Posterior vena cava (tissue), 2 donors: ENCODE measurements at places on chromosomes 2 and 18.

- no peak for DNase-seq
These were observed 31.0 kb downstream of the CELF4 start for GRCh38 chr18:37534627-37535026.

DNA sequence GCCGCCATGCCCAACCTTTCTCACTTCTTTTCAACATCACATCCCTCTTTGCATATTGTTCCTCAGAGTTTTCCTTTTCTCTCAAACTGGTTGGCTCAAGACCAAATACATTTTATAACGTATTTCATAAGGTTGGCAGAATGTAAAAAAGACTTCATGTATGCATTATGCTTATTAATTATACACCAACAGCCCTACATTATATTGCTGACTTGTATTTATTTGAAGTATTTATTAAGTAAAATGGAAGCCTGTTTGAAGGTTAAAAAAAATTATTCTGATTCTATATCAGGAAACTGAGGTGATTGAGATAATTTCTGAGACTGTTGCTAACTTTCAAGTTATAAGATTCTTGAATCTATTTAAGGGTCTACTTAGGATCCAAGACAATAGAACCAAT is 208.0 kb upstream of the KCNH7 start:
- no peak for DNase-seq

DNA sequence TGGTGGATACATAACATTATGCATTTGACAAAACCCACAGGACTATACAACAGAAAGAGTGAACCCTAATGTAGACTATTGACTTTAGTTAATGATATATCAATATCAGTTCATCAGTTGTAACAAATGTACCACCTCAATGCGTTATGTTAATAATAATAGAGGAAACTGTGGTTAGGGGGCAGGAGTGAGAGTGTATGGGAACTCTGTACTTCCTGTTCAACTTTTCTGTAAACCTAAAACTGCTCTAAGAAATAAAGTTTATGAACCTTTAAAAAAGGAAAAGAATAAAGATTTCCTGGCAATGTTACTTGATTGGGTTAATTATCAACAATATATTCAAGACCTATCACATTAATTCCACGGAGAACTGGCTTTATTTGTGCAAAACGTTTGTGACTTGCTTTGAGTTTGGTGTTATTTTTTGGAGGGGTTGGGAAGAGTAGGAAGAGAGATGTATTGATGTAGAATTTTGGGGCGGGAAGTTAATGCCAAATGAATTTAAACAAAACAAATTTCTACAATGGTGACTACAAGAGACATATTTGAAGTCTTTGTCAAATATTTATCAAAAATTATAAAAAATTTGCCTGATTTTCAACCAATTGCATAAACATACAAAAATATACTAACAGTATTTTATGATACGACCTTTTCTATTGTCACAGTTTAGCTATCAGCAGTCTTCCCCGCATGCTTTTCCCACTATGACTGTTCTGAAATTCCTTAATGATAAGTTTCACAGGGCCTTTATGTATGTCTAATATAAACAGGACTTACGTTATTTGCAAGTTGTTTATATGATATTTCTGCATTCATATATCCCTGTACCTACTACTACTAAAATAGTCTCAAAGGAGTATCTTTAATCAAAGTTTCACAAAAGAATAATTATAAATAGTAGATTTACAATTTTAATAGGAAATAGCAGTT is 2.1 kb upstream of the RTN4 start:
- DNase-seq: no peak

GRCh38 chr2:34408100-34408499 is 809.0 kb upstream of the FAM98A start:
- DNase-seq: no peak

GRCh38 chr2:168217920-168218319 is 29.5 kb downstream of the STK39 start:
- no peak for DNase-seq

DNA sequence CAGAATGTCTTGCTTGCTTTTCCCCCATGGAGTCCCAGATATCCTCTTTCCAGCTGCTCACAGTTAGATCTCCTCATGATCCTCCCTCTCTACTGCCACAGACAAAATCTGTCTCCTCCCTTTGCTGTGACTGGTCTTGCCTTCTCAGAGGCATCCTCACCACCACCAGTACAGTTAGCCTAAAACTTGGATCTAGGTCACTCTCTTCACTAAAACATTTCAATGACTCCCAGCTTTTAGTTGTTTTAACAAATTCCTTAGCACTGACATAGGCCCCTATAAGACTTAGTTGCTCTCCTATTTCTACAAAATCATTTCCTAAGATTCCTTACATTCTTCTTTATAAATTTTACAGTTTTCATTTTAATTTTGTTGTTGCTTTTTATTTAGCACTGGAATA is 734.2 kb upstream of the CHAC2 start:
- DNase-seq: no peak

- DNase-seq: no peak
These were observed 59.7 kb downstream of the DYSF start for GRCh38 chr2:71513096-71513495.

DNA sequence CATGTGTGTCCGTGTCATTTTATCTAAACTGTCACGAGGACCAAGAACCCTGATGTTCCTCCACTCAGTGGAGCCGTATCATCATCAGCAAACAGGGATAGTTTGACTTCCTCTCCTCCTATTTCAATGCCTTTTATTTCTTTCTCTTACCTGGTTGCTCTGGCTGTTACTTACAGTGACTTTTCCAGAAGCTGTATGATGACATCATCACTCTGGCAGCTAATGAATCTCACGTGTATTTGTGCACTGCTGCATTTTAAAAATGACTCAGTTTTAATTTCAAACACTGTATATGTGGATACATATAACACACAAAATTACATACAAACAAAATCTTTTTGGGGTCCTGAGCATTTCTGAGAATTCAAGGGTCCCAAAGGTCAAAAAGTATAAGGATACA is 481.4 kb downstream of the CDH2 start:
- no peak for DNase-seq

- DNase-seq: no peak
These were observed 33.9 kb downstream of the MEX3C start for GRCh38 chr18:51163543-51163942.

- no peak for DNase-seq
These were observed 760.4 kb downstream of the ADCYAP1 start for GRCh38 chr18:1665079-1665478.
